Activated T-cell treated with anti-CD3 and anti-CD28 coated beads, Interleukin-2, amount 50 U/mL, for 72 hours (primary cell): ENCODE measurements at places on chromosomes 5 and 9.

DNA sequence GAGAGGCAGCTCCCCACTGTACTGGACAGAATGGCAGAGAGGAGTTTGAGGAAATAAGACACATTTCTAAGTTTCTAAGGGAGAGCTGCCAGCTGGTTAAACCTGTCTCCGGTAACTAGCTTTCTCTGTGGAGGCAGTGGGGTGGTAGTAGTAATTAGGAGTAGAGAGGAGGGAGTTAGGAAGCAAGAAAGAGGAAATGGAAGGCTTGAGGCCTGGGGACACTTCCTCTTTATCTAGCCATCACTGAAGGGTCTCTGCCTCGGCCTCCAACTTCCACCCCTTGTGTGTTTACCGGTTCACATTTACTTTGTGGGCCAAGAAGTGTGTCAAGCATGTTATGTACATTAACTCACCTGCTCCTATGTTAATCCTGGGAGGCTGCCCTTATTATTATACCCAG, 462.2 kb upstream of the DMAC1 start:
- DNase-seq: no peak

- no peak for DNase-seq
Observed at GRCh38 chr5:170226661-170227060, 6.1 kb upstream of the C5orf58 start.

GRCh38 chr9:24765025-24765756, 219.5 kb upstream of the IZUMO3 start:
- DNase-seq: no peak

DNA sequence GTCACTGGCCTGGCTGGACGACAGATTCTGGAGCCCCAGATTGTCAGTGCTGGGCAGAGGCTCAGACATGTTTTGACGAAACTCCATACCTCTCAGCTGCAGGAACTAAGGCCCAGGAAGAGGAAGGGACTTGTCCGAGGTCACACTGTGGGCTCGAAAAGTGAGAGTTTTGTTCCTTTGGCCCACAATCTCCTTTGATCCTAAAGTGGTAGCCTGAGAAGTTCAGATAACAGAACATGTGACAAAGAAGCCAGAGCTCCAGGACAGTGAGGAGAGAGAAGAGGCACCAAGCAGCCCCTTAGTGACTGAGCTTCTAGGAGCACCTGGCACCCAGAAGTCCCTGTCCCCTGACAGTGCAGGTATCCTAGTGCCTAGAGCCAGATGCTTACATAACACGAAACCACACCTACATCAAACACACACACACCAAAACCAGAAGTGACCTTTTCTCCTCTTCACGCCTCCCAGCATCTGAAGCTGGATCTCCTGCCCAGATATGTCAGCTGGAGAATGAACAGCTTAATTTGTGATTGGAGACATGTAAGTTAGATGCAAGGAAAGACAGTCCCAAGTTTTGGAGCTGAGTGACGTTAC, 88.9 kb downstream of the ADRB2 start:
- DNase-seq: no peak

DNA sequence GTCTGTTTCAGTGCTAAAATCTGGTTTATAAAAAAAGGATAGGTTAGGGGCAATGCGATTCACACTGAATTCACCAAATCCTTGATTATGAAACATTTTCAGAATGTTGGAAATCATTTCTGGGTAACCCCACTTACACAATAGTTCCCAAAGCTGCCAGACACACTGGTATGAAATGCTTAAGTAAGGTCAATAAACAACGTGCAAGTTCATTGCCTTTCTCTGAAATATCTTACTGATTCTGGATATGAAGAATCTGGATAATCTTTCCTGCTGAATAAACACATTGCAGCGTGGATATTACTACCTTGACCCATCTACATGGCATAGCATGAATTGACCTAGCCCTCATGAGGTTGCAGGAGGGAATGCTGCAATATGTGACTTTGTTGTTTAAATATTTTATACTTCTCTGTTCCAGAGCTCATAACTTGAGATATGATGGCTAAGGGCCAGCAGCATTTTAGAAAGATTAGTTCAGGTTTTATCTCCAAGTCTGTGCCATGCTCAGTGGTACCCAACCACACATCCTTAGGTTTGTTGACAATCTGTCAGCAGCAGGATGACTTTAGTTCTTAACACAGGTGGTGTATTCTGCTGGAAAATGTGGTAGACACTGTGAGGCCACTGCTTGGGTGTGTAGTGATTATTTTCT, 121.0 kb downstream of the NREP start:
- no peak for DNase-seq
